ENCODE measurements at places on chromosomes 2 and 18.

GRCh38 chr2:95719473-95720060 is 127.8 kb downstream of the TRIM43 start:
- no peak for DNase-seq

- peak; percentile 47 for DNase-seq
These were observed 109.7 kb downstream of the MSH2 start for GRCh38 chr2:47512581-47513083.

DNA sequence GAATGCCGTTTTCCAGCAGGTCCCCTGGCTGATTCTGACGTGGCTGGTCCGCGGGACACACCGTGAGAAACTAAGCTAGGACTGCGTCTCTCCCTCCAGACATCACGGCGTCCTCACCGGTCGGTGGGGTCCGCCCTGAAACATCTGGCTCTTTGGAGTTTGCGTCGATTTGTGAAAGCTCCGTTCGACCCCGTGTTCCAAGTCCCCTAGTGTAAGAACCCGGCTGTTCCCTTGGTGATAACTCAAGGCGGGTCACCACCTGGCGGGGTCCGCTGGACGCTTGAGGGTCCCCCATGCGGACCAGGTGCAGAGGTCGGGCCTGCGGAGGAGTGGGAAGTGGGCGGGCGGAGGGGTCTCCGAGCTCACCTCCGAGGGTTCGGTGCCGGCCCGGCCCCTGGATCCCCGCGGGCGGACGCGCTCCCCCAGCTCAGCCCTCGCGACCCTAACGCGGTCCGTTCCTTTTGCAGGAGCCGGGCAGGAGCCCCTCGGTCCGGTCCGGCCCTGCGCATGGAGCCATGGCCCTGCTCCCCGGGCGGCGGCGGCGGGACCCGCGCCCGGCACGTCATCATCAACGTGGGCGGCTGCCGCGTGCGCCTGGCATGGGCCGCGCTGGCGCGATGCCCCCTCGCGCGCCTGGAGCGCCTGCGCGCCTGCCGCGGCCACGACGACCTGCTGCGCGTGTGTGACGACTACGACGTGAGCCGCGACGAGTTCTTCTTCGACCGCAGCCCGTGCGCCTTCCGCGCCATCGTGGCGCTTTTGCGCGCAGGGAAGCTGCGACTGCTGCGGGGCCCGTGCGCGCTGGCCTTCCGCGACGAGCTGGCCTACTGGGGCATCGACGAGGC is 65.6 kb downstream of the KCNG2 start:
- no peak for DNase-seq

DNA sequence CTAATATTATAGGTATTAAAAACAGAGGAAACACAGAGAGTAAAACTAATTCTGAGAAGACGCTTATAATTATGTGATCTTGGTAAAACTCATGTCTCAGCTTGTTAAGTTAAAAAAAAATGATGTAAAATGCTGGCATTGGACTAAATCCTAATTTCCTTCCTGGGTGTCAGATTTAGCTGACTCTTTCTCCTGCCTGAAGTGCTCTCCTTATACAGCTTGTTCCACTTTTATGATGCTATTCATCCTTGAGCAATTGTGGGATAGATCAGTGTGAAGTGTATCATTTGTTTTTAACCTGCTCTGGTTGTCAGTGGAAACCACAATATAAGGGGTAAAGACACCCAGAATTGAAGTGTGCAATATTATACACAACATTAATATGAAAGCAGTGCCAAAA is 84.9 kb downstream of the EFEMP1 start:
- no peak for DNase-seq

DNA sequence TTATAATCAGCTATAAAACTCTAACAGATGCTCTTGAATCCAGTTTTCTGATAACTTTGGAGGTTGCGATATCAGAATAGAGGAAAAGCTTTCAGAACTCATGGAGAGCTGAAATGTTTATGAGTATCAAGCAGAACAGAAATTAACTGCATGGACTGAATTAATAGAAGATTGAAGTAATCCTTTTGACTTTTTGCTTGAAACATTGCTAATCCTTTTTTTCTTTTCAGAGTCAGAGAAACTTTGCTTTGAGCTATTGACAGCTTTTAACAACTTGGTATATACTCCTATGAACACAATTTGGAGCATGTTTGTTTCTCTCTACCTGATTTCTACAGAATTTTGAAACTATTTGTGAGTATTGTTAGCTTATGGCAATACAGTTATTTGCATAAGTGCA is 1254.8 kb downstream of the LRP1B start:
- DNase-seq, result no peak

DNA sequence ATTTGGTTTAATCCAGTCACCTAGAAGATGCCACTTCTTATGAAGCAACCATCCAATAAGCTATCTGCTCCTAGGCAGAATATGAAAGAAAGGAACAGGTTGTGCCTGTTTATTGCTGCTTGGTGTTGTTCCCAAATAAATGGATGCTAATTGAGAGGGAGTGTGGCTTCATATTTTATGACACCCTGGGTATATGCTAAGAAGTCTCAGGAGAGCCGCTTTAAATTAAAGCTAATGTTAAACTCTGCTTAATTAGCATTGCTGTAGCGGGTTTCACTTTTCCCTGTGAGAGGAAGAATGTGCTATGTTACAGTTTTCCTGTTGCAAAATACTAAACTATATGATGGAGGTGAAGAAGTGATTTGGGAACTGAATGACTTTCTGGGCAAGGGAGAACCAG is 48.7 kb upstream of the TANK start:
- no peak for DNase-seq

DNA sequence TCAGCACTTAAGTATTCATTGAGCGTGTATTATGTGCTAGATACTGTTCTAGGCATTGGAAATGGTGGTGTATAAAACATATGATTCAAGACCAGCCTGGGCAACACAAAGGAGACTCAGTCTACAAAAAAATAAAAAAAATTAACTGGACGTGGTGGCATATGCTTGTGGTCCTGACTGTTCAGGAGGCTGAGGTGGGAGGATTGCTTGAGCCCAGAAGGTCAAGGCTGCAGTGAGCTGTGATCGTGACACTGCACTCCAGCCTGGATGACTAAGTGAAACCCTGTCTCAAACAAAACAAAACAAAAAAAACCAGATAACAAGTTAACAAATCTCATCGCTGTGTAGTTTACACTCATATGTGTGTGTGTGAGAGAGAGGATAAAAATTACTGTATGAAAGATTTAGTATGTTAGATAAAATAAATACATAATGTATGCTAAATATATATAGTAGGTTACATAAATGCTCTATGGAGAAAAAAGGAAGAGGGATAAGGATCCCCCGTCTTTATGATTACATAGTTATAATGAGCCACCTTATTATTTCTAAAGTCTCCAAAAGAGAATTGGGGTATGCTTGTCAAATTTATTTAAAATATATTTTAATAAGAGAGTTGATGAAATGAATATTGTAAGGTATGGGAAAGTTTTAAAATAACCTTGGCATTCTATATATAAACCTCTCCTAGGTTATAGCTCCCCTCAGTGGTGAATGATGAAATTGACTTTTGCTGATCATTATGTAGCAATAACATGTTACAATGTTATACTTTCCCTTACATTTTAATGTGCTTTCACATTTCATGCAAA is 69.2 kb downstream of the EHBP1 start:
- peak; percentile 14 for DNase-seq

- peak; percentile 100 for DNase-seq
These were observed 167.4 kb upstream of the RAB6C start for GRCh38 chr2:129812071-129812470.

DNA sequence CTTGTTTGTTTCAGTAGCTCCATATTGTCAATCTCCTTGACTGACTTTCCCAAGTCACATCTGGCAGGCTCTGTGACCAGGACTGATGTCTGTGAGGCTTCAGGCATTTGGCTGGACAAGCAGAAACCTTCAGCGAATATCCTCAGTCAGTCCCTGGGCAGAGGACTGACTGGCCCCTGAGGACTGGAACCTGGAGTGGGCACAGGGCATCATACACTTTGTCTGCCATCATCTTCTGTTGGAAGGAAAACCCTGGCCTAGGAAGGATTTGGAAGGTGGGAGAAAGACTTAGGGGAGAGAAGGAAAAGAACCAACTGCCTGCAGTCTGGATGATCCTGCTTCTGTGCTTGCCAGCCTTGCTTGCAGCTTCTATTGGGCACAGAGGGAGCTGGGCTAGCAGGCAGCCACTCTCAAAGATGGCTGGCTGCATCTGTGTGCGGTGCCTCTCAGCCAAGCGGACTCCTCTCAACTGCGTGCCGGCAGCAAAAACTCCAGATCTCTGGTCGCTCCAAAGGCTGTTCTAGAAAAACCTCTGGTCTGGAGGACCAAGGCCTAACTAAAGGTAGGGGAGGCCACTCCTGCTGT is 126.8 kb downstream of the MARCHF4 start:
- no peak for DNase-seq

DNA sequence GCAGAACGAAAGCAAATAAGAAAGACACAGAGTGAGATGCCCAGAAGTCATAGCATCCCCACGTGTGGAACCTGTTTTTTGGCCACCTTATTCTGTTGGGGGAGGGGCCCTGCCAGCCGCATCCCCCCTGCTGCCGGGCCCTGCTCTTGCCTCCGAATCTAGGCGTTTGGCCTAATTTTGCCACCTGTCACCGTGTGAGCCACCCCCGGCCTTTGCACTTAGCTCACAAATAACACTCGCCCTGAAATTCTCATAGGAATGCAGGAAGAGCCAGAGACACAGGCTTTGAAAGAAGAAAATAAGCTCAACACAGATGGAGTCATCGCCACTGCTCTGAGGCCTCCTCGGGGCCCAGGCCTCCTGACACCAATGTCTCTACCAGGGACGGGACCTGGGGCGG is 522.6 kb upstream of the SALL3 start:
- DNase-seq, result no peak

DNA sequence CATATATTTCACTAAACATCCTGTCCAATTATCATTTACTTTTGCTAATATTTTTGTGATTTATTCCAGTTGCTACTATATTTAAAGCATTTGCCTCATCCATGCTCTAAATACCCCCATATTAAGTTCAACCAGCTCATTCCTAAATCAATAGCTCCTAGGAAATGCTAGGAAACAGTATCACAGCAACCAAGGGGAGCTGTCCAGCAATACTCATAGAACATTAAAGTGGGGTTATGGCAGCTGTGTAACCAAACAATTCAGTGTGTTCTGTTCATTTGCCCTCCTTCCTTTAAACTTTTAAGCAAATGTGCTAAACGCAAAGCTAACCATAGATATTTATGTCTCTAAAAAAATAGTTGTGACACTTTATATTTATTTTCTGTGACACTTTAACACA is 41.1 kb downstream of the ACVR1C start:
- no peak for DNase-seq

GRCh38 chr2:181123798-181124231 is 143.4 kb downstream of the UBE2E3 start:
- peak; percentile 57 for DNase-seq

GRCh38 chr18:39519741-39520140 is 1954.1 kb upstream of the CELF4 start:
- DNase-seq, result no peak

DNA sequence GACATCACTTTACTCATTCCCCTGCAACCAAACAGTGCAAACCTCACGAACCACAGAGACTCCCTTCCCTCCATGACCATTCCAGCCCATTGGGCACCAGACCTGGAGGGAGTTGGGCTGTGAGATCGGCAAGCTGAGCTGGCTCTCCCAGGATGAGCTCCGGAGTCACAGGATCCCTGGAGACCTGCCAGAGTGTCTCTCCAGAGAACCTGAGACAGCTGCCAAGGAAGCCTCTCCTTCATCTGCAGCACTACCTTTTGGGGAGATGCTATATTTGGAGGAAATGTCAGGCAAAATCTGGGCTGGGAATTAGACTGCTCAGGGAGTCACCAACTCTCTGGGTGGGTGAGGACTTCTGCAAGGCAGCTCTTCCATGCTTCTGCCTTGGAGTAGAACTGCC is 417.4 kb downstream of the TNS1 start:
- DNase-seq, result no peak

DNA sequence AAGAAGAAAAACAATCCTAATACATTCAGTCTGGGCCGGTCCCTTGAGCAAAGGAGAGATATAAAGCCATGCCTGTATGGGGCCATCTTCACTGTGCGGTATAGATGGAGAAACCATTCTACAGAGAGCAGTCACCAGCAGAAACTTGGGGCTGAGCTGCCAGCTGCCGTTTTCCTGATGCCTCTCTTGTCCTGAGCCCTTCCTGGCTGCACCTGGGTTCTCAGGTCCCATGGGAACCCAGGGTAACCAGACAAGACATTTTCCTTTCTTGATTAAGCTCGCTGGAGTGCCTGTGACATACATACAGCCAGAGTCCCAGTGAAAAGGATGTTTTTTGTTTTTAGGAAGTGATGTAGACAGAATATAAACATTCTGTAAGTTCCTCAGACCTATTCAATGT is 5.3 kb upstream of the METTL21A start:
- DNase-seq, result no peak

GRCh38 chr18:12995952-12996477 is 4.9 kb downstream of the CEP192 start:
- DNase-seq, result no peak

GRCh38 chr2:177252808-177253531 is 11.6 kb downstream of the NFE2L2 start:
- peak; percentile 56 for DNase-seq

GRCh38 chr2:20444101-20444992 is 2.5 kb upstream of the RHOB start:
- DNase-seq, result no peak

- DNase-seq, result no peak
These were observed 479.3 kb upstream of the HS6ST1 start for GRCh38 chr2:128797937-128798336.

- no peak for DNase-seq
These were observed 9.7 kb upstream of the SKOR2 start for GRCh38 chr18:47260924-47261701.

DNA sequence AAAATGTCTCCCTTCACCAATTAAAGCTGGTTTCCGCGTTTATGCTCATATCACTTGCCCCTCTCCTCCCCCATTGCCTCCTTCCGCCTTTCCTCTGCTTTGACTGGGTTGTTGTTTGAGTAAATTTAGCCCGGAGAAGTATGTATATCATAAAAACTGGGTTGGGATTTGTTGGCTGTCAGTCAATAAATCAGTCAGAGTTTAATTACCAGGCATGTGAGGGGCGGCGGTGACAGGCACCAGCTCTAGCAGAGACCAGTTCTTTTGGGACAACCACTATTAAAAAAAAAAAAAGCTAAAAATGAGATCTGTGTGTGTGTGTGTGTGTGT is 382.4 kb upstream of the SMIM21 start:
- no peak for DNase-seq

DNA sequence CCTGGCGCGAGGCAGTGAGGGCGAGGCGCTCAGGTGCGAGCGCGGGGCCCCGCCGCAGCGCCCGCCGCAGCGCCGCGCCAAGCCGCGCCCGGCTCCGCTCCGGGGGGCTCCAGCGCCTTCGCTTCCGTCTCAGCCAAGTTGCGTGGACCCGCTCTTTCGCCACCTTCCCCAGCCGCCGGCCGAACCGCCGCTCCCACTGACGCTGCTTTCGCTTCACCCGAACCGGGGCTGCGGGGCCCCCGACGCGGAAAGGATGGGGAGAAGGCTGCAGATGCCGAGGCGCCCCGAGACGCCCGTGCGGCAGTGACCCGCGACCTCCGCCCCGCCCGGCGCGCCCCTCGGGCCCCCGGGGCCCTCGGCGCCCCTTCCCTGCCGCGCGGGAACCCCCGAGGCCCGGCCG is 328 bp upstream of the INHBB start:
- no peak for DNase-seq

- peak; percentile 91 for DNase-seq
These were observed 175.5 kb upstream of the MGAT5 start for GRCh38 chr2:134078354-134078753.

All from MV-4-11 (cell line).